ENCODE measurements at places on chromosomes 5 and 9. TPM values are rescaled to one million over a fixed set of nuclear protein-coding genes. Genes with fewer than 3 reads are reported as not detected.

GRCh38 chr9:125642311-125642710 lies 64.7 kb downstream of the MAPKAP1 start:
- no peak overlapping the region for H3K4me3 ChIP-seq
- H3K4me1 ChIP-seq: peaks cover 36% of the 10 kb centered on the region
- no peaks in the 10 kb centered on the region for H3K27me3 ChIP-seq
- peaks cover 11% of the 10 kb centered on the region for H3K36me3 ChIP-seq
- H3K27ac ChIP-seq: no peak overlapping the region
- DNase-seq: no peak

DNA sequence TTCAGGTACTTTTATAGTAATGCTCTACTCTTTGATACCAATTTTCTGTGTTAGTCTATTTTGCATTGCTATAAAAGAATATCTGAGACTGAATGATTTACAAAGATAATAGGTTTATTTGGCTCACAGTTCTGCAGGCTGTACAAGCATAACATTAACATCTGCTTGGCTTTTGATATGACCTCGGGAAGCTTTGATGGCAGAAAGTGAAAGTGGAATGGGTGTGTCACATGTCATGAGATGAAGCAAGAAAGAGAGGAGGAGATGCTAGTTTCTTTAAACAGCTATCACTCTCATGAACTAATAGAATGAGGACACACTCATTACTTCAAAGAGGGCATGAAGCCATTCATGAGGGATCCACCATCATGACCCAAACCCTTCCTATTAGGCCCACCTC lies 270.9 kb upstream of the IL12B start:
- H3K36me3 ChIP-seq: peaks cover 3% of the 10 kb centered on the region
- no peak overlapping the region for H3K27ac ChIP-seq
- no peak overlapping the region for H3K4me3 ChIP-seq
- peaks cover 3% of the 10 kb centered on the region for H3K27me3 ChIP-seq

GRCh38 chr5:147751156-147751830 lies 31.2 kb downstream of the JAKMIP2 start:
- no peaks in the 10 kb centered on the region for H3K36me3 ChIP-seq
- DNase-seq: no peak
- H3K27ac ChIP-seq: no peak overlapping the region
- no peaks in the 10 kb centered on the region for H3K27me3 ChIP-seq
- no peak overlapping the region for H3K4me3 ChIP-seq

GRCh38 chr9:129289131-129289731 lies 111.2 kb upstream of the IER5L start:
- H3K36me3 ChIP-seq: no peaks in the 10 kb centered on the region
- H3K4me3 ChIP-seq: no peak overlapping the region
- DNase-seq: no peak
- H3K4me1 ChIP-seq: no peaks in the 10 kb centered on the region
- no peak overlapping the region for H3K27ac ChIP-seq
- H3K27me3 ChIP-seq: peaks cover 7% of the 10 kb centered on the region

The PLCXD3 gene
- total RNA-seq: not detected

The PKD2L2 gene
- total RNA-seq: not detected
